Adrenal gland (tissue), 19 donors: ENCODE measurements at places on chromosomes 4 and X. TPM values are rescaled to one million over a fixed set of nuclear protein-coding genes. Genes with fewer than 3 reads are reported as not detected.
A peak's percentile ranks its signal among the peaks of the same experiment; 100 is the strongest.

The C4orf54 gene
- 0.08 TPM for polyA plus RNA-seq

The TMEM271 gene
- 0.60 TPM for polyA plus RNA-seq

The MCUB gene
- polyA plus RNA-seq, result 5.1 TPM

The SSX2 gene
- polyA plus RNA-seq, result not detected

The ODAPH gene
- polyA plus RNA-seq, result 0.13 TPM

GRCh38 chr4:168765322-168765721, 244.7 kb downstream of the CBR4 start:
- H3K27ac ChIP-seq, result peak overlapping the region; percentile 77
- no peaks in the 10 kb centered on the region for H3K27me3 ChIP-seq
- H3K4me3 ChIP-seq, result no peak overlapping the region
- no peaks in the 10 kb centered on the region for H3K36me3 ChIP-seq
- no peaks in the 10 kb centered on the region for H3K4me1 ChIP-seq
- no peak for DNase-seq

GRCh38 chr4:106624671-106625070, 256.1 kb upstream of the GIMD1 start:
- H3K36me3 ChIP-seq, result no peaks in the 10 kb centered on the region
- H3K27me3 ChIP-seq, result no peaks in the 10 kb centered on the region
- no peak for DNase-seq
- no peak overlapping the region for H3K4me3 ChIP-seq

GRCh38 chr4:147747787-147748454, 16.0 kb downstream of the ARHGAP10 start:
- no peak overlapping the region for H3K4me3 ChIP-seq
- H3K36me3 ChIP-seq, result no peaks in the 10 kb centered on the region
- no peak overlapping the region for H3K27ac ChIP-seq
- H3K27me3 ChIP-seq, result no peaks in the 10 kb centered on the region
- DNase-seq, result no peak

GRCh38 chr4:109014593-109015412, 251.9 kb upstream of the ETNPPL start:
- no peaks in the 10 kb centered on the region for H3K4me1 ChIP-seq
- no peak overlapping the region for H3K27ac ChIP-seq
- H3K36me3 ChIP-seq, result no peaks in the 10 kb centered on the region
- no peaks in the 10 kb centered on the region for H3K27me3 ChIP-seq
- no peak overlapping the region for H3K4me3 ChIP-seq
- DNase-seq, result no peak
